ENCODE measurements at places on chromosomes 13 and 19.

DNA sequence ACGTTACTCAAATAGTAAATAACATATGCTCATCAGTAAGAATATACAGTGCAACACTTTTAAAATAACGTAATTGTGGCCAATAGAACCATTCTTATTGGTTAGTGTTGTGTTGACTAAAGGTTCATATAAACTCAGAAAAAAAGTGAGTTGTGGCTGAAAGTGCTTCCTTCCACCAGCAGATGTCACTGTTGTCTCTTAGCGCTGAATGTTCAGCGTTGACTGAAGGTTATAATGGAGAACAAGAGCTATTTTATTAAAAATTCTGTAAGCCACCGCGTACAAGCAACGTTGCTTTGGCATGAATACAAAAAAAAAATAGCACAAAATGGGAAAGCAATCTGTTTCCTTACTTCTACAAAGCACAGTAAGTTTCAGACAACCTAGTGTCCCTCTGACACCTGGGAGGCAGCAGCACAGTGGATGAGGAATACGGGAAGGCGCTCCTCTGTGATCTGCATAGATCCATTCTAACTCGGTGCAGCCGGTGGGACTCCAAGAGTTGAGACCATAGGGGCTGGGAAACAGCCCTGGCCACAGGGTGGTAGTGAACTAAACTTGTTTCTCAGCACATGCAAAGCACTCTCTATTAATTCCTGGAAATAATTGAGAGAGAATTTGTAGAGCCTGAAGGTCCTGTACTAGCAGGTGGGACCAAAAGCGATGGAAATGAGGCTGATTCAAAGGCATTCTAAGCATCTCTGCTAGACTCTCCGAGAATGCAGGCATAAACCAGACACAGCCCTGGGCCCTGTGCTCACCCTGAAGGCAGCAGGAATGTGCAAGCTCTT is 23.9 kb upstream of the OXGR1 start:
- DNase-seq = peak; percentile 40

GRCh38 chr13:28001837-28002473 is 13.5 kb upstream of the URAD start:
- no peak for DNase-seq

DNA sequence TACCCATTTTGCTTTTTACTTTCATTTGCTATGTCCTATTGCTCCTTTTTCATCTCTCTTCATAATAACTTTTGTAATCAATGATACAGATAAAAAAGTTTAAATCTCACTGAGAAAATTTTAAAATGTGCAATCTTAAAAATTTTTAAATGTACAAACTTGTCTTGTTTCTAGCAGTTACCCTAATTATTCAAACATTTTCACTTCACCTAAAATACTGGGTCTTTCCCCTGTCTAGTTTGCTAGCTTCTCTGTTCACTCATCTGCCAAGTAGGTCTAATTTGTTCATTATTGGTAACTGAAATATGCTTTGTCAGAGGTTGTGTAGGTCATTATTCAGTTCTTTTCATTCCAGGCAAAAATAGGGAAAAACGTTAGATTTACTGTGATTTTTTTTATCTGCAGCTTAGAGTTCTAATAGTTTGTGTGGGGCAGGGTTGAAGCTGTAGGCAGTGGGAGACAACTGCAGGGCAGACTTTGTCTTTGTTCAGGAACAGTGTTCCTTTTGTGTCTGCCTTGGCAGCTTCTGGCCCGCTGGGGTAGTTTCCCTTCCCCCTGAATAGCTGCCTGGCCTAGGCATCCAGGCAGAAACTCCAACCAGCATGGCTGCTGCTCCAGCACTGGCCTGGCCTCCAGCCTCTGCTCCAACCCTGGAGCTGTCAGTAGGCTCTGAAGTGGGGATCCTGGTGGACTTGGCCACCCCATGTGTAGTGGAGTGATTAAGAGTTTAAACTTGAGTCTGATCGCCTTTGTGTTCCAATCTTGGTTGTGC is 48.5 kb downstream of the WDFY2 start:
- no peak for DNase-seq

DNA sequence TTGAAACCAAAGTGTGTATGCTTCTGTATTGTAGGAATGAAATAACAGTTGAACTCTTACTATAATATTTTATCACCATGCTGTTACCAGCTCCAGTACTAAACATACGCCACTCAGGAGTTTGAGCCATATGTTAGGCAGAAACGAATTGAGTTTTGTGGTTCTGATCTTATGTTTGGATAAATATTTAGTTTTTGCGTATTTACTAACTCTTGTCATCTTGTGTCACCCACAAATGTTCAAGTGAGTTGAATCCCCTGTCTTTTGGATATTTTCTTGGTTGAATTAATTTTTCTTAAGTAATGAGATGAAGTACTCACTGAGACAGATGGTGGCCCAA is 1.5 kb downstream of the FNDC3A start:
- DNase-seq = no peak

GRCh38 chr19:4066682-4067395 is at the start of gene ZBTB7A:
Gene ZBTB7A, minus strand, starts transcription at chr19:4066899. Its CDS starts 11,667 bp downstream, at chr19:4055232.
- peak; percentile 73 for DNase-seq

- DNase-seq = no peak
Observed at GRCh38 chr19:13298565-13299481, 148.6 kb downstream of the IER2 start.

- no peak for DNase-seq
Observed at GRCh38 chr13:31943591-31943990, 88.0 kb upstream of the FRY start.

DNA sequence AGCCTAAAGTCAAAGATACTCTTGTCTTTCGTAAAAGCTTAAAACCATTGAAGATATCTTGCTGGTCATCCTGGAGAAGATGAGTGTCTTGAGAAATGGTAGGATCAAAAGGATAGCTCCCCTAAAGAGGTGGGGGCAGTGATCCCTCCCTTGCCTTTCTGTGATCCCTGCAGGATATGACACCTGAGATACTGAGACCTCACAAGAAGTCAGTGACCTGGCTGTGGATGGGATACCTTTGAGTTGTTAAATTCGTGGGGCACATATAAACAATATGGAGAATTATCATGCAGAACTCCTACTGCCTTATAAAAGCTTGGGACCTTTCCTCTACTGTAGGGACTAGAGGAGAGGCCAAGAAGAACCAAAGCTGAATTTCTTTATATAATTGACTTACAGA is 21.4 kb downstream of the STOML3 start:
- DNase-seq = no peak

DNA sequence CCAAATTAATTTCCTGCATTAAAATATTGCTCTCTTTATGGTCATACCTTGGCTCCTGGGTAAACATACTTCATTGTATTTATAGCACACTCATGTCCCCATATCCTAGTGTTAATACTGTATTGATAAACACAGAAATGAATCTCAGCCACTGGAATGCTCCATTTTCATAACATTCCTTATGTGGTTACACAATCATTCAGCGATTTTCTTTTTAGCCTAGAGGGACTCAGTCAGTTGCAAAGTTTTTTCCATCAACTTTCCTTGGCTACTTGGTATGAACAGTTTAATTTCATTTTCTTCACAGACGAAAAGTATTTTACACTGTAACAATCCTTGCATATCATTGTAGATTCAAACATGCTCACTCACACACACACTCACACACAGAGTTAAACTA is 471.5 kb downstream of the FGF14 start:
- DNase-seq = no peak

GRCh38 chr19:13160557-13160956 is 10.3 kb downstream of the IER2 start:
- no peak for DNase-seq

DNA sequence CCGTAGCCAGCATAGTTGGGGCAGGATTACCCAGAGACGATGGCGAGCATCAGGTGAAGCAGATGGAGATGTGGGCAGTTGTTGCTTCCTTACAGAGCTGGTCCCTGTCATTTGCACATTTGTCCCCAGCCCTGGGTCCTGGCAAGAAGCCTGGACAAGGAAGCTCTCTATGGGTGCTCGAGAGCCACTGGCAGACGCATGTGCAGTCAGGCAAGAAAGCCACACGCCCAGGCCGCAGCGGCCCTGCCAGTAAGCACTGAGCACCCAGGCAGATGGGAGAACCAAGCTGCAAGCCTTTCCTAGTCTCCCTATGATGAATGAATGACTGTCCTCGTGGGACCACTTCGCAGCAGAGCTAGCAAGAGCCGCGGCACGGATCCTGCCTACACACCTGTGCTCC is 182.8 kb downstream of the FOXO1 start:
- no peak for DNase-seq

DNA sequence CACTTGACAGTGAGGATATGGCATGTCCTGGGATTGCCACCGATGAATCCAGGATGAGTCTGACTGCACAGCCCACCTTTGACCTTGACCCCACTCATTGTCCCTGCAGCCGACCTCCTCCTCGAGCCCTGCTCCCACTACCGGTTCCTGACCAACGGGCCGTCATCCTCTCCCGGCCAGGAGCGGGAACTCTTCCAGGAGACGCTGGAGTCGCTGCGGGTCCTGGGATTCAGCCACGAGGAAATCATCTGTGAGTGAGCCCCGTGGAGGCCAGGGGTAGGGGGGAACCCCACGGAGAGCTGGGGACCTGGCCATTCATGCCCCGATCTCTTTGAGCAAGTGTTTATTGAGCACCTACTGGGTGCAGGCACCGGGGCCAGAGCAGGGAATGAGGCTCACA is 28.4 kb downstream of the MYH14 start:
- DNase-seq = no peak

DNA sequence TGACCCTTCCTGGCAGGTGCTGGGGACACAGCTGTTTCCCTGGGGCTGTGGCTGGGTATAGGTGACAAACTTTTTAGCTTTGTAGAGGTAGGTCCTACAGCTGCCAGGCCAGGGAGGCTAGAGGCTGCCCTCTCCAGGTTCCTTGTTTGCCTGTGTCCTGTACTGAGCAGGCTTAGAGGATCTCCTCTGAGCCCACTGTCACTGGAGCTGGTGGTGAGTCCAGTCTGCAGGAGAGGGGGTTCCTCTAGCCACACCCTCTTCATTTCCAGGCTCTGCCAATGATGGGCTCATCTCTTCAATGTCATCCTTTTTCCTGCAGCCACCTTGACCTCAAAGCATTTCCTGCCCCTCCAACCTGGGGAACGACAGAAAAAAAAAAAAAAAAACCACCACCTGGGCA is 12.6 kb upstream of the RAB11B start:
- no peak for DNase-seq

DNA sequence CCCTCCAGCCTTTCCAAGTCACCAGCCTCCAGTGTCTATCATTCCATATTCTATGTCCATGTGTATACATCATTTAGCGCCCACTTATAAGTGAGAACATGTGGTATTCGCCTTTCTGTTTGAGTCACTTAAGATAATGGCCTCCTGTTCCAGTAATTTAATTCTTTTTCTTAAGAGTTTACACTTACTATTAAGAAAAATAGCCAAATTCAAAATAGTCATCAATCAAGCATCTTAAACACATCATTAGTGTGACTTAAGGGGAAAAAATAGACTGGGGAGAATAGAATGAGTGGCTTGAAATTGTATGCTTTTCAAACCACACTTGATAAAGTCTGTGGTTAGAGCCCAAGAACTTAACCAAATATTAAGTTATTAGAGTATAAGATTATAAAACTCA is 248.0 kb downstream of the MAB21L1 start:
- no peak for DNase-seq

GRCh38 chr13:89852570-89852969 is 1494.9 kb upstream of the MIR17HG start:
- DNase-seq = no peak

- no peak for DNase-seq
Observed at GRCh38 chr19:32864318-32865007, 5.1 kb downstream of the SLC7A9 start.

DNA sequence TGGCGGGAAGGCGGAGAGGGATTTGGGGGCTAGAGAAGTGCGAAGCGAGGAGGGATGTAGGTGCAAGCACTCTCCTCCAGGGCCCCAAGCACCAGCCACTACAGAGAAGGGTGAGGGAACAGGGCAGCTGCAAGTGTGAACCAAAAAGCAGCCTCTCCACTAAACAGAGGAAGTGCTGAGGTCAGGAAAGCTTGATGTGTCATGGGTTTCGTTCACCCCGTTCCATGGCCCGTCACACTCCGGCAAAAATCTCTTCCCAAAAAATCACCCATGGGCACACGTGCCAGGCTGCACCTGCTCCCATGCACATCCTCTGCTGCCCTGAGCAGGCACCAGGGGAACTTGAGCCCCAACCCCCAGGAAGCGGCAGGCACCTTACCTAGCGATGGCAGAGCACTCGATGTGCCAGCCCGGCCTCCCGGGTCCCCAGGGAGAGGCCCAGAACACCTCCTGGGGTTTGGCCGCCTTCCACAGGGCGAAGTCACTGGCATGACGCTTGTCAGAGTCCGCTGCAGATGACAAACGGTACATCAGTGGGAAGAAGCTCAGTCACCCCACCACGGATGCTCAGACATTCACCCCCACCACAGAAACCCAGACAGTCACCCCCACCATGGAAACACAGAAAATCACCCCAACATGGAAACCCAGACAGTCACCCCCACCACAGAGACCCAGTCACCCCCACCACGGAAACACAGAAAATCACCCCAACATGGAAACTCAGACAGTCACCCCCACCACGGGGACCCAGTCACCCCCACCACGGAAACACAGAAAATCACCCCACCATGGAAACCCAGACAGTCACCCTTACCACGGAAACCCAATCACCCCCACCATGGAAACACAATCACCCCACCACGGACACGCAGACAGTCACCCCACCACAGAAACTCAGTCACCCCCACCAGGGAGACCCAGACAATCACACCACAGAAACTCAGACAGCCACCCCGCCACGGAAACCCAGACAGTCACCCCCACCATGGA is 29.0 kb downstream of the CARS2 start:
- peak; percentile 59 for DNase-seq

DNA sequence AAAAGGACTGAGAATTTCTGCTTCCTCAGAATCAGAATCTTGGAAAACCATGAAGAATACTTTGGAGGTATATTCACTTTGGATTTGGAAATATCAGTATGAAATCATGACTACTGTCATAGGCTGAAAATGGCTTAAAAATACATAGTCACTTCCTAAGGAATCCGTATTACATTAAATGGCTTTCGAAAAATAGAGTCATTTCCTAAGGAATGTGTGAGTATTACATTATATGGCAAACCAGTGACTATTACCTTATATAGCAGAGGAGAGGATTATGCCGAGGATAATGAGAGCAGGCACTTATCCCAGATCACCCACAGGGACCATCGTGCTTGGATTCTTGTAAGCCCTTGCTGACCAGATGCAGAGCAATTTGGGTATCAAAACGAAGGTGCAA is 1471.8 kb downstream of the EFNB2 start:
- DNase-seq = no peak

DNA sequence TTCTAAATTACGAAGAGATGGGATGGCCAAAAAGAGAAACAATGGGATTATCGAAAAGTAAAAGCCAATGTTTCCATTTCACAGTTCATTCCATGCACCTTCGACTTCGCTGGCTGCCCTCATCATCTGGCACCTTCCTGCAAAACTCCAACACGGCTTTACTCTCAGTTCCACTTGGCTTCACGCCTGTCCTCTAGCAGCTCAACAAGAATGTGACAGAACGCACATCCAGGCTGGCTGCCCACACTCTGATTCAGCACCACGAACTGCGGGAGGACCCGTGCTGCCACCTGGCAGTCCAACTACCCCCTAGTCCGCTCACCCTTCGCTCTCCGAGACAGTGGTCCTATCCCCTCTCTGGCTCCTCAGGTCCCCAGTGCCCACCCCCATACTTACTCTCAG is 11.7 kb downstream of the ATP7B start:
- no peak for DNase-seq
